ENCODE measurements at places on chromosomes 16 and 17. TPM values are rescaled to one million over a fixed set of nuclear protein-coding genes. Genes with fewer than 3 reads are reported as not detected.

ABCA6 gene
- total RNA-seq: not detected

SYCE1L gene
- 5.1 TPM for total RNA-seq

HCRT gene
- not detected for total RNA-seq

ACSM2A gene
- not detected for total RNA-seq

CENPT gene
- 45.0 TPM for total RNA-seq
